ENCODE measurements at places on chromosomes 2 and 18.
A peak's percentile ranks its signal among the peaks of the same experiment; 100 is the strongest.

GRCh38 chr2:43699761-43700160, 23.5 kb upstream of the C1GALT1C1L start:
- DNase-seq, result no peak

DNA sequence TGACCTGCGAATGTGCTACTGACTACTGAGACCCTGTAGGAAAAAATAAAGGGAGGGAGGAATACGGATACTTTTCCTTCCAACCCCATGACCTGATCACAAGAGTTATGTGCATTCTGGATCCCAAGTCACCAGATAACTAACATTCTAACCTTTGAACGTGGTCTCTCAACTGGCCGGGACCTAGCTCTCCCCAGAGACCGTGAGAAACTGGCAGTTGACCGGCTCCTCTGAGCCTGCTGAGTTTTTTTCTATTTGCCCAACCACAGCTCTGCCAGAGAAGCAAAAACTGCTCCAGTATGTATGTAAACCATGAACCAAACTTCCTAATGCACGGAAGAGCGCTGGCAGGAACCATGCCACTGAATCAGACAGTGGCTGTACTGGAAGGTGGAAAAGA, 47.5 kb upstream of the PTMA start:
- no peak for DNase-seq

GRCh38 chr2:26590980-26591618, 50.1 kb downstream of the CIB4 start:
- DNase-seq, result no peak

- no peak for DNase-seq
Measured at GRCh38 chr2:144518748-144519596, 947 bp downstream of the ZEB2 start.

DNA sequence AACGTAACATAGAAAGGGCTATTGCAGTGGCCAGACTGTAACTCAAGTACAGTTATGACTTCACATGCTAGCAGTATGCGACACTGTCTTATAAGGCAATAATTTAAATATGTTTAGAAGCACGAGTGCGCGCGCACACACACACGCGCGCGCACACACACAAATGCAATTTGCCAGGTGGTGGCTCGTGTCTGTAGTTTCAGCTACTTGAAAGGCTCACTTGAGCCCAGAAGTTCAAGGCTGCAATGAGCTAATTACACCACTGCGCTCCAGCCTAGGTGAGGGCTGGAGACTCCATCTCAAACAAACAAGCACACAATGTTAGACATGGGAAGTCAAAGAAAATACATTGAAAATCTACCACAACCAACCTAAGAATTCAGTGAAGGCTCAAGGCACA, 103.7 kb downstream of the USP34 start:
- peak; percentile 46 for DNase-seq

DNA sequence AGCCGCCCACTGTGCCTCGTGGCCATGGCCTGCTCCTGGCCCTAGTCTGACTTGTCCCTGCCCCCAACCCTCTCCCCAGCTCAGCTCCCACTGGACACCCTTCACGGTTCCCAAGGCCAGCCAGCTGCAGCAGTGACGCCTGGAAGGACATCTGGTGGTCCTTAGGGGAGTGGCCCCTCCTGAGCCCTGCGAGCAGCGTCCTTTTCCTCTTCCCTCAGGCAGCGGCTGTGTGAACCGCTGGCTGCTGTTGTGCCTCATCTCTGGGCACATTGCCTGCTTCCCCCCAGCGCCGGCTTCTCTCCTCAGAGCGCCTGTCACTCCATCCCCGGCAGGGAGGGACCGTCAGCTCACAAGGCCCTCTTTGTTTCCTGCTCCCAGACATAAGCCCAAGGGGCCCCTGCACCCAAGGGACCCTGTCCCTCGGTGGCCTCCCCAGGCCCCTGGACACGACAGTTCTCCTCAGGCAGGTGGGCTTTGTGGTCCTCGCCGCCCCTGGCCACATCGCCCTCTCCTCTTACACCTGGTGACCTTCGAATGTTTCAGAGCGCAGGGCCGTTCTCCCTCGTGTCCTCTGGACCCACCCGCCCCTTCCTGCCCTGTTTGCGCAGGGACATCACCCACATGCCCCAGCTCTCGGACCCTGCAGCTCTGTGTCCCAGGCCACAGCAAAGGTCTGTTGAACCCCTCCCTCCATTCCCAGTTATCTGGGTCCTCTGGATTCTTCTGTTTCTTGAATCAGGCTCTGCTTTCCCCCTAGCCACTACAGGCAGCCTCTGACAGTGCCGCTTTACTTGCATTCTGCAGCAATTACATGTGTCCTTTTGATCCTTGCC, 35.8 kb downstream of the ANO7 start:
- DNase-seq, result no peak

- no peak for DNase-seq
Measured at GRCh38 chr18:78405763-78406162, 573.9 kb upstream of the SALL3 start.

GRCh38 chr2:168459256-168459655, 3.2 kb downstream of the CERS6 start:
- DNase-seq, result no peak

DNA sequence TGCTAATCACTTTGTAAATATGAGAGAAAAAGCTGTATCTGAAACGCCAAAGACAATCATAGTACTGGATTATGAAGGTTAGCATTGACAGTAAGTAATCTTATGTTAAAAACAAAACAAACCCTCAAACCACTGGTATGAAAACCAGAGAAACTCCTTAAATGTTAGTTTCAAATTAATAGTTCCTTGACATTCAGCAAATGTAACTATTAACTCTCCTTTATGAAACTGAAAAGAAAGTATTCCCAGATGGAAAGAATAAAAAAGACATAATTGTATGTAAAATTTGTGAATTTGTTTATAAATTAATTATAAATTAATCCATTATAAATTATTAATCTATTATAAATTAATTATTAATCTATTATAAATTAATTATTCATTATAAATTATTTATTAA, 12.3 kb downstream of the FASTKD1 start:
- DNase-seq, result no peak

GRCh38 chr2:76808732-76809131, 713.4 kb downstream of the LRRTM4 start:
- no peak for DNase-seq

GRCh38 chr2:138622613-138623012, 121.0 kb downstream of the SPOPL start:
- no peak for DNase-seq

GRCh38 chr2:209380293-209380692, 43.6 kb upstream of the MAP2 start:
- DNase-seq, result no peak

GRCh38 chr2:40220177-40220925, 231.5 kb downstream of the SLC8A1 start:
- no peak for DNase-seq

DNA sequence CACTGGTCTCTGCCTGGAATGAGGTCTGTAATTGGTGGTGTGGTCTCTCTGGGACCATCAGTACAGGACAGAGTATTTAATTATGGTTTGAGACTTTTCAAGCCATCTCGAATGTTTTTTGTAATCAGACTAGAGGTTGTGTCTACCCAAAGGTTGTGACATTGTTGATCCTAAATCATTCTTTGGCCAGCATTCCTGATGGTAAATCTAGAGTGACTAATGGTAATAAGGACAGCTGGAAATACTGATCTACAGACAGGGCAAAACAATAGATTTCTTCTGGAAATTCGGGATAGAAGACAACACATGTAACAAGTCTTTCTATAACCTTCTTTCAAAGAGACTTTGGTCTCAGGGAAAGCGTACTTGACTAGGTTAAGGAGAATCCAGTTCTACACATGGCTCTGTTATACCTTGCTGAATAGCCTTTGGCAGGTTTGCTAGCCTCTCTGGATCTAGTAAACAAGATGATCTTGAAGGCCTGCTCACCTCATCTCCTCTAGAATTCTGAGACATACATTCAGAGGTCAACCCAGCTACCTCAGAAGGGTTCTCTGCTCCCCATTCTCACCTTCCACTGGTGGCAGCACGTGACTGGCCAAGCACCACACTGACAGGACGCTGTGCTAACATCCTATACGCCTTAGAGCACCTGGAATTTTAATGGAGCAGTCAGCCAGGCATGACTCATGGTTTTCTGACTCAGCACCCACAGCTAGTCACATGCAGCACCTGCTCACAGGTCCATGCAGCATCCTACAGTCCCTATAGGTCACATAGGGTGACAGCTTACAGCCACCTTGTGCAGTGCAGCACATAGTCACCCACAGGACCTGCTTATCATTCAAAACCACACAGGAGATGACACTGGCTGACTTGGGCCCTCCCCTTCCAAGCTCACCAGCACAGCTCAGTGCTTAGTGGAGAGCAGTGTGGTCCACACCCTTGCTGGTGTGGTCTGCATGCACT, 12.2 kb downstream of the PLB1 start:
- DNase-seq, result peak; percentile 77

DNA sequence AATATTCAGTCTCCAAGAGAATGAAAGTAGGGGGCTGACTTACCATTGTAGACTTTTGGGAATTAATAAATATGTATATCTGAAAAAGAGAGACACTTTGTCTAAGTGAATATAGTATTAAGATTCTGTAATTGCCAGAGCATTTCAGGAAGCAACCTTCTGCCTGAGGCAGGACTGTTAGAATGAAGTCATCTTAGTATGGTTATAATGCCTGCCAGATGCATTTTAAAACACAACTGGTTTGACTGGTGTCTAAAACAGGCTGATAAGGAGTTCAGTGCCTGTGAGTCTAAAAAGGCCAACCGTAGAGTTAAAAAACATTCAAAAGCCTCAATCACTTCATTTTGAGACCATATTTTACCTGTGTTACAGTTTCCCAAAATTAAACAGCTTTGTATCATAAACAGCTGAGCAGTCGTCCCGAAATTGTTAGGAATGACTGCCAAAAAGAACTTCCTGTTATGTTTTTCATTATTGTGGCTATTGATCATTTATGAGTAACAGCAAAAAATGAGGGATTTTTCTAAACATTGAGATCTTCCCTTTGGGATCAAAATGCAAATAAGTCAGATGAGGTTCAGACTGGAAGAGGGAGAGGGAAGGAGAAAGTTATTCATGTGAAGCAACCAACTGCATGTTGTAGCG, 443.9 kb downstream of the PID1 start:
- no peak for DNase-seq

- no peak for DNase-seq
Measured at GRCh38 chr18:78158943-78159342, 820.7 kb upstream of the SALL3 start.

- no peak for DNase-seq
Measured at GRCh38 chr2:174522553-174522952, 35.7 kb upstream of the GPR155 start.

DNA sequence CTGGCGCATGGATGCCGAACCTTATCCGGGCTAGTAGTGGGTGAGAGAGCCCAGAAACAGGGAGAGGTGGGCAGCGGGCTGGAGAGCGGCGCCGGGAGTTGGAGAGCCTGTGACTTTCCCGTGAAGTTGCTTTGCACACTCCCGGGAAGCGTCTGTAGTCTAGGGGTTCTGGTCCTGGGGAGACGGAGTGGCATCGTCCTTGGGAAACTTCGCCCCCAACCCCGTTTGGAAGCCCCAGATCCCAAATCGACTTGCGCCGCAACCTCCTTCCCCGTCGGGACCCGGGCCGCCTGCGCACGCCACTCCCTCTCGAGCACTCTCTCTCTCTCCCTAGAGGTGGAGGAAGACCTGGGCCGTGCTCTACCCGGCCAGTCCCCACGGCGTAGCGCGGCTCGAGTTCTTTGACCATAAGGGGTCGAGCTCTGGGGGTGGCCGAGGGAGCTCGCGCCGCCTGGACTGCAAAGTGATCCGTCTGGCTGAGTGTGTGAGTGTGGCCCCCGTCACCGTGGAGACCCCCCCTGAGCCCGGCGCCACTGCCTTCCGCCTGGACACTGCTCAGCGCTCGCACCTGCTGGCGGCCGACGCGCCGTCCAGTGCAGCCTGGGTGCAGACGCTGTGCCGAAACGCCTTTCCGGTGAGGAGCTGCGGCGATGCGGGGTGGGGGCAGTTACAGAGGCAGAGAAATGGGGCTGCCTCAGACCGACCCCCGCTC, 456 bp downstream of the DOK1 start:
- peak; percentile 85 for DNase-seq

DNA sequence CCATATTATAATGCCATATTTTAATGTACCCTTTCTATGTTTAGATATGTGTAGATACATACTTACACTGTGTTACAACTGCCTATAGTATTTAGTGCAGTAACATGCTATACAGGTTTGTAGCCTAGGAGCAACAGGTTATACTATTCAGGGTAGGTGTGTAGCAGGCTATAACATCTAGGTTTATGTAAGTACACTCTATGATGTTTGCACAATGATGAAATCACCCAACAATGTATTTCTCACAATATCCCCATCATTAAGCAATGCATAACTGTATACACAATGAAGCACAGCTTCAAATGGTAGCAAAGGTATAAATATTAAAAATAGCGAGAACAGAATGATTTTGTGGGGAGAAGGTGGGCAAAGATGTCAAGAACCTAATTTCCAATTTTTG, 117.8 kb downstream of the DYM start:
- no peak for DNase-seq

GRCh38 chr2:10243926-10244270, 58.8 kb upstream of the HPCAL1 start:
- DNase-seq, result no peak

DNA sequence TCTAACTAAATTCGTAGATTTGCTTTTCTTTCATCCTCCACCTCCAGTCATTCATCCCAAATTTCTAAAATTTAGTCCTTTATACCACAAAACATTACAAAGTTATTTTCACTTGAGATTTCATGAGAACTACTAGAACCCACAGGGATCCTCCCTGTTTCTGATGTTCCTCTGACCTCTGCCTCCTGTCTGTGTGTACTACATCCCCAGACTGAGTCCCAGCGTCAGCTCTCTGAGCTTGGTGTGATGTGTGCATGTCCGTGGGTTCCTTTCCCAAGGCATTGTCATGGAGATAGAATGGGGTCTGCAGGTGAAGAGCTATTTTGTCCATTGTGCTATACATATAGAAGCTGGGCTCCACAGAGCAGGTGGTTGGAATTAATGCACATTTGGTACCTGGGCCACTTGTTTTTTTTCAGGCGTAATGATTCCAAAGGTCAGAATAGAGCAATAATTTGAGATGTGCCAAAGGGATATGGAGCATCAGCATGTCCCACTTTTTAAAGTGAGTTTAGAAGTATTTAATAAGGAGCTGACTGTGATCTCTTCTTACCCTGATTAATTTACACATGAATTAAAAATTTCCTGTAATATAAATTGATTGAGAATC, 151.2 kb upstream of the BOD1L2 start:
- no peak for DNase-seq

DNA sequence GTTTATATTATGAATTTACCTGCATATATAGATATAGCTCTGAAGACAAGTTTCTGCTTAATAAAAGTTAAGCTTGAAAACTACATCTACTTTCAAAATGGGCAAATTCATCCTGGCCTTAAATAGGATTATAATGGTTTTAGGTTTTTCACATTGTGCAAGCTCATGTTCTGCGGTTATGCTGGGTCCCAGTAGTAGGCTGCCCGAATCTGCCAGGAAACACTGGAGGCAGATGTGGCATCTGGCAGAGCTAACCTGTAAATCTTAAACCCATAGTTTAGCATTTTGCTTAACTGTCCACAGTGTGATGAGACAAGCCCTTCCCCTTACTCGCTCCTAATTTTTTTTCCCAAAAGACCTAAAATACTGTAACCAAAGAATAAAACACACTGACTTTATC, 234.2 kb downstream of the TCF4 start:
- no peak for DNase-seq

- peak; percentile 71 for DNase-seq
Measured at GRCh38 chr18:75246721-75247610, 36.4 kb downstream of the TSHZ1 start.
